ENCODE measurements at places on chromosomes 12 and 14.

DNA sequence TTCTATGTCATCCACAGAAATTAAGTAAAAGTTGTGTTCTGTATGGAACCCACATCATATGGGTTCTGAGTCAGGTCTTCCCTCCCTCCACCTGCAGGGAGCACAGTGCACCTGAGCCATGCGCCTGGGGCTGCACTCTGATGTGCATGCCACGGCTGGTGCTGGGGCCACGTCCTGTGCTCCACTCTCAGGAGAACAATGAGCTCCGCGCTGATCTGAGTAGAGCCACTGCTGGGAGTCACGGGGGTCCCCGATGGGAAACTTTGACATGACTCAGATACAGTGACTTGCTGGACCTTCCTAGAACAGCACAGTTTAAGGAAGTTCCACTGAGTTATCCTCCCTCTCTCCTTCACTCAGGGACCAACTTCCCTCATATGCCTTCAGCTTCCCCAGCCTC, 683.4 kb downstream of the TMEM121 start:
- no peak for DNase-seq

DNA sequence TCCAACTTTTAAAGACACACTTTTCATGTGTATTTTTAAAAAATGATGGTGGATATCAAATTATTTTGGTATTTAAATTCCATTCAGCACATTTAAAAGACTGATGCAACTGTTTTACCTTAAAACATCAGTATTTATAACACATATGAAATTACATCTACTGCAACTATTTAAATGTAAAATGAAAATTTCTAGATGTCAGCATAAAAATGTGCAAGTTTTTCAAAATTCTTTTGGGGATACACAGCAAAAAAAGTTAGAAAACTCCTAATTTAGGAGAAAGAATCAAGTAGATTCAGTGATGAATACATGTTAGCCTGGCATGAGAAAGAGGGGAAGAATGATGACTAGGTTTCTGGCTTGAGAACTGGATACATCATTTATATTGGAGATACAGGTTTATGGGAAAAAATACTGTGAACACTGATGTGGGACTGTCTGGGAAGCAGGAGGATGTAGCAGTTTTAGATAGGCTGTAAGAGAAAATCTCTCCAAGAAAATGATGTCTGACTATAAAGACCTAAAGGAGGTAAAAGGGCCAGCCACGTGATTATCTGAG, 9.2 kb downstream of the SOS2 start:
- DNase-seq: no peak

GRCh38 chr12:115941362-115941761, 336.1 kb downstream of the MED13L start:
- peak; percentile 58 for DNase-seq

- no peak for DNase-seq
Observed at GRCh38 chr12:69464428-69464827, 5.8 kb upstream of the FRS2 start.

DNA sequence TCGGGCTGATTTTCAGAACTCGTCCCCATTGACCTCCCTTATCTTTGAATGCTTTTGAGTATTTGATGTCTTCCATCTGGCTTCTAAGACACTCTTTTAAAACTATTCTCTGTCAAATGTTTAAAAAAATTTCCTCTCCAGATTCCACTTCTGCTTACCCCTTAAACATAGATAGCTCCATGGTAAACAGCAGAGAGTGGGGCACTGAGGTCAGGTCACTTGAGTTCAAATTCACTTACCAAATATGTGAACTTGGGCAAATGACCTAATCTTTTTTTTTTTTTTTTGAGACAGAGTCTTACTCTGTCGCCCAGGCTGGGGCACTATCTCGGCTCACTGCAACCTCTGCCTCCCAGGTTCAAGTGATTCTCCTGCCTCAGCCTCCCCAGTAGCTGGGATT, 126.8 kb upstream of the CPSF6 start:
- no peak for DNase-seq

DNA sequence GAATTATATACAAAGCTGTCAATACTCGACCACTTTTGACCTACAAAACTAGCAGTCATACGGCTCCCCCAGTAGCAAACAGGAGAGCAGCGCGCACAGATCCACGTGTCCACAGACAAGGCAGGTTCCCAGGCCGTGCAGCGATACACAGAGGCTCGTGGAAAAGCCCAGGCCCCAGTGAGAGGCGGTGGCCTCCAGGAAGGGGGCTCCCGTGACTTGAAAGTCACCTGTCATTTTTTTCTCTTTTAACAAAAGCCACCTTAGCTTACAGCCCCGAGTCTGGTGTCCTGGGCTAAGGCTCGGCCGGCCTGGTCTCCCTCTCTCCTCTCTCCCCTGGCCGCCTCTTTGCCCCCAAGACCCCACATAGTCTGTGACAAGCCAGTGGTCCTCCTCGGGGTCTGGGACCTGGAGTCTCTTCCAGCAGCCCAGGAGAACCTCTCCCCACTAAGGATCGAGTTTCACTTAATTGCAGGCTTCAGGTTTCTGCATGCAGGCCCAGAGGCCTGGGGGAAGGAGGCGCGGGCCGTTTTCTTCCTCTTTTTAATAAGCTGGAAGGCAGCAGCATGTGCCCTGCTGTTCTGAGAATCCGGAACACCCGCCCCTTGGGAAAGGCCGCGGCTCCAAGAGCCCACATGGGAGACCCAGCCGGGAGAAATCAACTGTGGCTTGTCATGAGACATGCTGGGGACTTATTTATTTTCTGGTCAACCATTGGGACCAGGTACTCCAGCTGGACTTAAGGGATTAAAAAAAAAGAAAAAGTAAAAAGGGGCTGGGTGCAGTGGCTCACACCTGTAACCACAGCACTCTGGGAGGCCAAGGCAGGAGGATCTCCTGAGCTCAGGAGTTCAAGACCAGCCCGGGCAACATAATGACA, 15.9 kb downstream of the NCOR2 start:
- no peak for DNase-seq

DNA sequence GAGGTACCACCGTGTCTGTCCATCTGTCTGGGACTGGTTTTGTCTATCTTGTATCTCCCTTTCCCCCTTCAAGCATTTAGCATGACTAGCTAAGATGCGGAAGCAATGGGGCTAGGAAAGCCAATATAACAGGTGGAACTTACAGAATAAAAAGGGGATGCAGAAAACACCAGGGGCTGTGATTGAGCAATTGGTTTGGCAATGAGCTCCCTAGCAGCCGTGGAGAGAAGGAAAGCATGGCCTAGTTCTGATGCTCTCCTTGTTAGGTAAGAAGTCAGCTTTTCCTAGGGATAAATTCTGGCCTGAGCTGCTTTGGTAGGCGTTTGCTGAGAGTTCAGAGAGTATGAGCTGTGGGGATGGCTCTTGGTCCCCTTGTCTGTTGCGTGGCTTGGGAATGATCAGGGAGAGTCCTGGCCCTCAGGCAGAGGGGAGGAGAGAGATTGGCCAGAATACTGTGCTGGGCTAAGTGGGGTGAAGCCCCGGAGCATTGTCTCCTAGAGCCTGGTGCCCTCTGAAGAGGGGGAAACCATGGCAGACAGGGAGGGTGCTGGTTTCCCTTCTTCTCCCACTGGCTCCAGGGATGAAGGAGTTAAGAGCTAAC, 7.1 kb downstream of the SETD1B start:
- no peak for DNase-seq

GRCh38 chr14:78737116-78737515, 566.9 kb downstream of the NRXN3 start:
- no peak for DNase-seq

Data from skeletal muscle cell (primary cell).